Sigmoid colon (tissue), 7 donors: ENCODE measurements at places on chromosomes 3 and 15.

DNA sequence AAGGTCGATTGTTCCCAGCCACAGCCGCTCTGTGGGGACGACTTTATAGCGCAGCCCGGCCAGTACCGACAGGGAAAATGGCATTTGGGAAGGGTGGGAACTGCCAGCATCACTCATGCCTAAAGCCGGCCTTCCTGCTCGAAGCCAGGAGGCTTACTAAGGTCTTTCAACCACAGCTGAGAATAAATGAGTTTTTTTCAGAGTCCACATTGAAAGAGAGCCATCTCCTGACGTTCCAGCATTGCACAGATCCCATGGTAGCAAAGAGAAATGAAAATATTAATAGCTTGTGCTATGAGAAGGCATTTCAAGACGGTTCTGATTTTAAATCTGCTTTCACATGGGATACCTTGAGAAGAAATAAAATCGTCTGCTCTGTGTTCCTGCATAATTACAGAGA, 230.2 kb upstream of the IGF1R start:
- H3K4me1 ChIP-seq, result peaks cover 40% of the 10 kb centered on the region
- no peaks in the 10 kb centered on the region for H3K36me3 ChIP-seq
- DNase-seq, result no peak

- DNase-seq, result no peak
- peak overlapping the region; percentile 72 for H3K27ac ChIP-seq
- H3K27me3 ChIP-seq, result no peaks in the 10 kb centered on the region
- H3K4me1 ChIP-seq, result peaks cover 65% of the 10 kb centered on the region
- H3K4me3 ChIP-seq, result no peak overlapping the region
Measured at GRCh38 chr3:193865339-193865738, 270.6 kb upstream of the HES1 start.

DNA sequence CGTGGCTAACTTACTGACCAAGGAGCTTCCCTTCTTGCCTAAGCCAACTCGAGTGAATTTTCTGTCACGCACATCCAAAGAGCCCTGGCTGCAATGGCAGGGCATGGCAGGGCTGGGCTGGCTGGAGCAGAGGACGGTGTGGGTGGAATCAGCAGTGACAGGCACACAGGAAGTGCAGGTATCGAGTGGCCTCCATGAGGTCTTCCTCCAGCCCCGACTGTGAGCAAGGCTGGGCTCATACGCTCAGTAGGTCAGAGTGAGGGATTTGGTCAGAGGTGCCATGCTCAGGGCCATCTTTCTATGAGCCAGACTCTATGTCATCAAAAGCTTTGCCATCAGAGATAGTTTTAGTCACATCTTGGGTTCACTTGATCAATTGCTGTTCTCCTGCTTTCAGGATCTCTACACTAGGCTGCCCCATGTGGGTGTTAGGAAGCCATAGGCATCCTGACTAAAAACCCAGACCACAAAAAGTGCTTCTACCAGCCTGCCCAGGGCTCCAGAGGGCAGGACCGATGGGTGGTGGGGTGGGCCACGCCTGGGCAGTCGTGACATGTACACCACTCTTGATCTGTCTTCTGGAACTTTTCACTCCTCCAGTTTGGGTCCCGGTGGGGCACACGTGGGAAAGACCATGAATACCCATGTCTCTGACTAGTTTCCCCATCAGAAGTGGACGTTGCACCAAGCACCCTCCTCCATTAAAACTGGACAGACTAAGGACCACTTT, 22.6 kb upstream of the COMMD4 start:
- H3K27ac ChIP-seq, result no peak overlapping the region
- no peaks in the 10 kb centered on the region for H3K4me1 ChIP-seq
- peaks cover under 1% of the 10 kb centered on the region for H3K27me3 ChIP-seq
- no peak overlapping the region for H3K4me3 ChIP-seq

DNA sequence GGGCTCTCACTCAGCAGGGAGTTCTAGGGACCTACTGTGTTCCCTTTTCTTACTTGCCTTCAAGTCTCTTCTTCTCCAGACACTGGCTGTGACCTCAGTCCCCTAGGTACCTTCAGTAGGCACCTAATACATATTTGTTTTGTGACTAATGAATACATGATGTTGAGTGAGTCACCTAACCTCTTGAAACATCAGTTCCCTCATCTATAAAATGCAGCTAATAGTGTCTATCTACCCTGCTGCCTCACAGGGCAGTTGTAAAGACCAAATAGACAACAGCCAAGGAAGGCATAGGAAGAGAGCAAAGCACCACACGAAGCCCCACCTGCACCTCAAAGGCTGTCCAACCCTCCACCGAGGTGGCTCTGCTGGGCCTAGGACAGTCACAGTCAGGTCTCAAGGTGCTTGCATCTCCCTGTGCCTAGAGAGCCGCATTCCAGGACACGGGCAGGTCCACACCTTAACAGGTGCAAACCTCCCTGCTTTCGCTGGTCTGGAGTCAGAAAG, 29.1 kb downstream of the DAPK2 start:
- no peak overlapping the region for H3K4me3 ChIP-seq
- H3K27ac ChIP-seq, result no peak overlapping the region
- no peaks in the 10 kb centered on the region for H3K36me3 ChIP-seq
- H3K27me3 ChIP-seq, result no peaks in the 10 kb centered on the region

GRCh38 chr3:159882790-159883779, 105.5 kb upstream of the IL12A start:
- no peaks in the 10 kb centered on the region for H3K36me3 ChIP-seq
- peaks cover 84% of the 10 kb centered on the region for H3K4me1 ChIP-seq
- no peak overlapping the region for H3K4me3 ChIP-seq
- peak overlapping the region; percentile 34 for H3K27ac ChIP-seq
- H3K27me3 ChIP-seq, result no peaks in the 10 kb centered on the region
- DNase-seq, result no peak

DNA sequence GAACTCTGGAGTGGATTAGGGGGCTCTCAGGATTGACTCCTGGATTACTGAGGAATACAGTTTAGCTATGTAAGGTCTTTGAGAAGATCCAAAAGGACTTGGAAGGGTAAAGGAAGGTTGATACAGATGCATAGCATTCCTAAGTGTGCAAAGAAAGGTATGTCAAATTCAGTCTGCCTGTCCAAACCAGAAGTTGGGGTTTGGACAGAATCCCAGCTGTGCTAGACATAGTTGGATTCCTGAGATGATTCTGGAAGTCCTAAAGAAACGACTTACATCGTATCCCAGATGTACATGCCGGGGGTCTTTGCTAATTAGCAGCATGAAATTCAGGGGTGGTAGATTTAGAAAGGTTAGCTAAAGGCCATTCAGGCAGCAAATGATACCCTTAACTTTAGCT, 97.7 kb upstream of the TSPAN3 start:
- no peak overlapping the region for H3K27ac ChIP-seq
- no peaks in the 10 kb centered on the region for H3K36me3 ChIP-seq
- no peak for DNase-seq
- H3K27me3 ChIP-seq, result no peaks in the 10 kb centered on the region
- H3K4me1 ChIP-seq, result peaks cover 14% of the 10 kb centered on the region

DNA sequence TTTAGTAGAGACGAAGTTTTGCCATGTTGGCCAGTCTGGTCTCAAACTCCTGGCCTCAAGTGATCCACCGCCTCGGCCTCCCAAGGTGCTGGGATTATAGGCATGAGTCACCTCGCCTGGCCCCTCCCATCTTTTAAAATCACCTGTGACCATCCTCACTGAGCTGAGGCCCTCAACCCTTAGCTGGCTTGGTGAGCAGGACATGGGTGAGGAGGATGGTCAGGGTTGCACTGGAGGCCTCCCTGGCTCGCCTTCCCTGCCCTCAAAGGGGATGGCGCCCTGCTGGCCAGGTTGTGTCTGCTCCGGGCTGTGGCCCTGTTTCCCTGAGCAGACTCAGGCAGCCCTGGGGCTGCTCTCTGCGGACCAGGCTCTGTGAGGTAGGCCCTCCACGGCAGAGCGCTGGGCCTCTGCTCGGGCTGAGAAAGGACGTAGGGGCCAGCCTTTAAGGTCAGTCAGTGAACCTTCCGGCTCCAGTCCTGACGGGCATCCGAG, 33.7 kb downstream of the SYNM start:
- DNase-seq, result no peak
- peaks cover 16% of the 10 kb centered on the region for H3K36me3 ChIP-seq
- no peak overlapping the region for H3K4me3 ChIP-seq
- peak overlapping the region; percentile 96 for H3K27ac ChIP-seq
- H3K27me3 ChIP-seq, result no peaks in the 10 kb centered on the region

GRCh38 chr15:38545179-38545578, 19.4 kb downstream of the RASGRP1 start:
- H3K4me3 ChIP-seq, result no peak overlapping the region
- H3K36me3 ChIP-seq, result no peaks in the 10 kb centered on the region
- no peak overlapping the region for H3K27ac ChIP-seq
- no peaks in the 10 kb centered on the region for H3K4me1 ChIP-seq

DNA sequence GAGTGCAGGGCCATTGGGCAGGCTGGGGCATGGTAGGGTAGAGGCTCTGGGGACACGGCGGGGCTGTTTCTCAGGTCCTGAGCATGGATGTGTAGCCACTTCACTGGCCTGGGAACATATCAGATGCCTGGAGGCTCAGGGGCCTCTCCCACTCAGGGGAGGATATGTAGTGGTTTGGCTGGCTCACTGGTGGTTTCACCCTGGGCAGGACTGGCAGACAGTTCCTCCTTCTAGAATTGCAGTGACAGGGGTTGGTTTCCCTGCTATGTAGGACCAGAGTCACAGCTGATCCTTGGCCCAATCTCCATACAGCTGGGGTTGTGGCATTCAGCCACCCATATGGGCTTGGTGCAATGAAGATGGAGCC, 4.8 kb upstream of the ARHGAP31 start:
- no peaks in the 10 kb centered on the region for H3K36me3 ChIP-seq
- no peaks in the 10 kb centered on the region for H3K4me1 ChIP-seq
- no peak for DNase-seq
- no peak overlapping the region for H3K4me3 ChIP-seq
- H3K27me3 ChIP-seq, result no peaks in the 10 kb centered on the region

GRCh38 chr15:41932511-41933289, 38.8 kb upstream of the SPTBN5 start:
- no peak for DNase-seq
- no peaks in the 10 kb centered on the region for H3K36me3 ChIP-seq
- H3K27me3 ChIP-seq, result no peaks in the 10 kb centered on the region
- peak overlapping the region; percentile 1 for H3K27ac ChIP-seq
- no peak overlapping the region for H3K4me3 ChIP-seq

- DNase-seq, result no peak
- no peaks in the 10 kb centered on the region for H3K36me3 ChIP-seq
- H3K4me3 ChIP-seq, result no peak overlapping the region
- peaks cover 6% of the 10 kb centered on the region for H3K4me1 ChIP-seq
- H3K27ac ChIP-seq, result no peak overlapping the region
Measured at GRCh38 chr3:12773030-12773709, 14.1 kb upstream of the TMEM40 start.

DNA sequence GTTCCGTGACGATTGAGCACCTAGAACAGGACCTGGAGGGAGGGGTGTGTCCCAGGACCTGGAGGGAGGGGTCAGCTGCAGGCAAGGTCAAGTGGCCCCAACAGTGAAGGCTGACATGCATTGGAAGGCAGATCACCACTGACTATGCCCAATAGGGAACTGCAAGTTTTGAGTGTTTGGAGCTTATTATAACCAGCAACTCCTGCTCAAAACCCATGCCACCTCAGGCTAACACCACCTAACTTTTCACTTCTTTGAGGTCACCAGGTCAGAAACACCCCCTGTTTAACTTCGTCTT, 93.1 kb downstream of the MYLK start:
- no peaks in the 10 kb centered on the region for H3K36me3 ChIP-seq
- H3K4me1 ChIP-seq, result peaks cover 29% of the 10 kb centered on the region
- H3K27ac ChIP-seq, result no peak overlapping the region
- no peak for DNase-seq

DNA sequence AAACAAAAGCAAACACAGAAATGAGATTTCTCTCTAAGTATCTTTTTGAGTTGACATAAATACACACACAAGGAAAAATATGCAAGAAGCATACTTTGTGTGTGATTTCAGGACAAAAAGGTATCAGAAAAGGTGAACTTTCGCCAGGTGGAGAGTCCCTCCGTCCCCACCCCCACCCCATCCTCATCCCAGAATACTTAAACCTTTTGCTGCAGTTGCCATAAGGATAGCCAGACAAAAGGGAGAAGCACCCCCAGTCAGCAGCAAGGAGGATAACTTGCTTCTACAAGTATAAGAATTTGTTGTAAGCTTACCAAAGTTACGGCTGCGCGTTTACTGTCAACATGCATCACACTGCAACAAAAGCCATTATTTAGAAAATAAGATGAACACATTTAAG, 10.3 kb downstream of the FOXP1 start:
- H3K27me3 ChIP-seq, result no peaks in the 10 kb centered on the region
- H3K36me3 ChIP-seq, result no peaks in the 10 kb centered on the region
- no peak for DNase-seq
- peaks cover 27% of the 10 kb centered on the region for H3K4me1 ChIP-seq

GRCh38 chr3:143875546-143875945, 27.3 kb upstream of the SLC9A9 start:
- no peak overlapping the region for H3K27ac ChIP-seq
- no peak overlapping the region for H3K4me3 ChIP-seq
- no peak for DNase-seq
- H3K27me3 ChIP-seq, result no peaks in the 10 kb centered on the region
- no peaks in the 10 kb centered on the region for H3K4me1 ChIP-seq

GRCh38 chr15:74845208-74845568, 2.2 kb upstream of the ULK3 start:
- H3K27me3 ChIP-seq, result no peaks in the 10 kb centered on the region
- no peak overlapping the region for H3K4me3 ChIP-seq
- peaks cover 19% of the 10 kb centered on the region for H3K4me1 ChIP-seq
- no peak overlapping the region for H3K27ac ChIP-seq
- no peaks in the 10 kb centered on the region for H3K36me3 ChIP-seq

DNA sequence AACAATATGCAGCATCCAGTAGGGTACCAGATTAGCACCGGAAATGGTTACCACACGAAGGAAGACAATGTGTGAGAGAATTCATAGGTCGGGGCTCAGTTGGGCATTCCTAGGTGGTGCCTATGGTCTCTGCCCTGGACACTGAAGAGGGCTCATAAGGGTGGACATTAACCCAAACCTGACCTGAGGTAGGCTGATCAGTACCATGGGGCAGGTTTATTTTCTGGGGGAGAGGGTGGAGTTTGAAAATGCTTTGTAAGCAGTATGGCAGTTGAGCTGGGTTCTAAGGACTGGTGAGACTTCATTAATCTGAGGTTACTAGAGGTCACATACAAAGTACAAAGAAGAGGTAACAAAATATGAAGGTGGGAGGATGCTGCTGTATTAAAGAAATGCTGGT, 68.4 kb downstream of the RPL22L1 start:
- H3K27ac ChIP-seq, result no peak overlapping the region
- H3K4me1 ChIP-seq, result no peaks in the 10 kb centered on the region
- H3K27me3 ChIP-seq, result no peaks in the 10 kb centered on the region
- H3K4me3 ChIP-seq, result no peak overlapping the region

DNA sequence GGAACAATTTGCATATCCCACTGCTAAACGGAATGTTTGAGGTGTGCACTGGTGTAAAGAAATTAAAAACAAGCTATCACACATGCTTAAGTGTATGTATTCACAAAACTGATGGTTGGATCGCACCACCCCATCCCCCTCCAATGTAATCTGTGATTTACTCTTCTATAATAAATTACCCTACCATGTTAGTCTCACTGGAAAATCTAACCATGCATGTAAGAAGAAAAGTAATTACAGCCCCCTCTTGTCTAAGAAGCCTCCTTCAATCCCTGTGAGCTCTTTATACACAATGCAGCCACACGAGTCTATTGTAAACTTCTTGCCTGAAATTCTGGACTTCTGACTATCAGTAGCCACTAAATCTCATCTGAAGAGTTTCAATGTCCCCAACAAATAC, 173.6 kb downstream of the ZBTB20 start:
- H3K27me3 ChIP-seq, result no peaks in the 10 kb centered on the region
- no peaks in the 10 kb centered on the region for H3K4me1 ChIP-seq
- H3K4me3 ChIP-seq, result no peak overlapping the region

- no peaks in the 10 kb centered on the region for H3K36me3 ChIP-seq
- no peaks in the 10 kb centered on the region for H3K27me3 ChIP-seq
- no peaks in the 10 kb centered on the region for H3K4me1 ChIP-seq
- no peak for DNase-seq
- no peak overlapping the region for H3K4me3 ChIP-seq
- H3K27ac ChIP-seq, result peak overlapping the region; percentile 49
Measured at GRCh38 chr3:73503781-73504180, 121.0 kb downstream of the PDZRN3 start.
